Pulmonary artery endothelial cell (primary cell): ENCODE measurements at places on chromosomes 16 and 17. TPM values are rescaled to one million over a fixed set of nuclear protein-coding genes. Genes with fewer than 3 reads are reported as not detected.

CRHR1 gene
- not detected in 2 replicates for total RNA-seq

SCNN1G gene
- not detected in 2 replicates for total RNA-seq

SOX15 gene
- 0.07 TPM in 1 of 2 replicates, not detected in the other for total RNA-seq

GCGR gene
- not detected in 2 replicates for total RNA-seq

SENP3 gene
- total RNA-seq, result 95.6 and 108 TPM in 2 replicates

AOC3 gene
- 0.04 TPM in 1 of 2 replicates, not detected in the other for total RNA-seq
